ENCODE measurements at places on chromosomes 1 and 21.
A peak's percentile ranks its signal among the peaks of the same experiment; 100 is the strongest.

- no peak for DNase-seq
Measured at GRCh38 chr1:64363616-64364015, 106.3 kb upstream of the CACHD1 start.

- no peak for DNase-seq
Measured at GRCh38 chr1:31736675-31737074, 27.5 kb downstream of the ADGRB2 start.

DNA sequence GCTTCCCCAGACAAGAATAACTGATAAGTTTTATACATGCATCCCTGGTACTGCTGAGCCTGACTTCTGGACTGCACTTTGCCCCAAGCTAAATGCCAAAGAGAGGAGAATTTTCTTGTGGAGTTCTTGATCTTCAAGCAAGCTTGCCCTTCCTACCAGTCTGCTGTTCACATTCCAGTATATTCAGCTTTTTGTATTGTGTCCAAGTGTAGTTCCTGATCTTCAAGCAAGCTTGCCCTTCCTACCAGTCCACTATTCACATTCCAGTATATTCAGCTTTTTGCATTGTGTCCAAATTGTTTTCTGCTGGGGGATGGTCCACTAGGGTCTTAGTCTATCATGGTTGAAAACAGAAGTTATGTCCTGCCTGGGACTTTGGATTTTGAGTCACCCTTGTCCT lies 894 bp upstream of the TSEN15 start:
- no peak for DNase-seq

GRCh38 chr1:74689621-74690363 lies 16.2 kb upstream of the ERICH3 start:
- peak; percentile 69 for DNase-seq

DNA sequence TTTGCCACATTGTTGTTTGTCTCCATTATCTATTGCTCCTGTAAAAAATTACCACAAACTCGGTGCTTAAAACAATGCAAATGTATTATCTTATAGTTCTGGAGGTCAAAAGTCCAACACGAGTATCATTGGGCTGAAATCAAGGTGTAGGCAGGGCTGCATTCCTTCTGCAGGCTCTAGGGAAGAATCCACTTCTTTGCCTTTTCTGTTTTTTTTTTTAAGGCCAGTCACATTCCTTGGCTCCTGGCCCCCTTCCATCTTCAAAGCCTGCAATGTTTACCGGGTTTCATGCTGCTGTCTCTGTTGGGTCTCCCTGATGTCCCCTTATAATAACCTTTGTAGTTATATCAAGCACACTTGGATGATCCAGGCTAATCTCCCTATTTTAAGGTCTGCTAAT lies 212.7 kb downstream of the PTBP2 start:
- no peak for DNase-seq

DNA sequence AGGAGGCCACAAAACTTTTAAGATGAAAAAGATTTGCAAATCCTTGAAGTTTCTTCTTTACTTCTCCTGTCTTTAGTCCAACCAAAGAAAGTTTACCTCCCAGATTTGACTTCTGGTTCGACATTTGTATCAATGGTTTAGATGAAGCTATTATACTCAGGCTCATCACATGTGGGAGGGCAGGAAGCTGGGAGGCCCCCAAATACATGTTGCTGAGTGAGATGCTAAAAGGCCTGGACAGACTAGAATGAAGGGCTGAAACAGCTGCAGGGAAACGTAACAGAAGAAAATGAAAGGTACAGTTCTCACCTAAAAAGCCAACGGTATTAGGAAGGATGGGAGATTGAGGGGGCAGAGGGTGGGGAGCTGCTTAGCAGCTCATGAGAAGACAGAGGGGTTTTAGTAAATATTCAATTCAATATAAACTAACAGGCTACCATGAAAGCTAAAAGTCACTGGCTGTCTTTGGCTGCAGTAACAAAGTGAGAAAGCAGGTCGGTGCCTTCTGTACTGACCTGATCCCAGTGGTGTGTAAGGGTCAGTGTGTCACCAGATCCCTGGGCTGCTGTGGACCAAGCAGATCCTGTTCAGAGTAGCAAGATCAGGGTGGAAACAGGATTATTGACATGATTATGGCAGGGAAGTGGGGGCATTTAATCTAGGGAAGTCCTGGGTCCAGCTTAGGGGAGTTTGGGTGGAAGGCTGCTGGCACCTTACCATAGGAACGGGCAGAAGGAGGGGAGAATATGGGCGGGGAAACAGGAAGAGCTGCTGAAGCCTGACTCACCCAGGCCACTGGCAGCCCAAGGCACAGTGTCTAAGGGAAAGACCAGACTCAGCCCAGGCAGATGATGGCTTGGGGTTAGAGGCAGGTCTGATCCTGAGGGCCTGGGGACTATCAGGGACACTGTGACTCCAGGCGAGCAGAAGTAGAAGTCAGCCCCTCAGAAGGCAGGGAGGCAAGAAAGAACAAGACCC lies 60.4 kb downstream of the KCNN3 start:
- DNase-seq, result no peak

DNA sequence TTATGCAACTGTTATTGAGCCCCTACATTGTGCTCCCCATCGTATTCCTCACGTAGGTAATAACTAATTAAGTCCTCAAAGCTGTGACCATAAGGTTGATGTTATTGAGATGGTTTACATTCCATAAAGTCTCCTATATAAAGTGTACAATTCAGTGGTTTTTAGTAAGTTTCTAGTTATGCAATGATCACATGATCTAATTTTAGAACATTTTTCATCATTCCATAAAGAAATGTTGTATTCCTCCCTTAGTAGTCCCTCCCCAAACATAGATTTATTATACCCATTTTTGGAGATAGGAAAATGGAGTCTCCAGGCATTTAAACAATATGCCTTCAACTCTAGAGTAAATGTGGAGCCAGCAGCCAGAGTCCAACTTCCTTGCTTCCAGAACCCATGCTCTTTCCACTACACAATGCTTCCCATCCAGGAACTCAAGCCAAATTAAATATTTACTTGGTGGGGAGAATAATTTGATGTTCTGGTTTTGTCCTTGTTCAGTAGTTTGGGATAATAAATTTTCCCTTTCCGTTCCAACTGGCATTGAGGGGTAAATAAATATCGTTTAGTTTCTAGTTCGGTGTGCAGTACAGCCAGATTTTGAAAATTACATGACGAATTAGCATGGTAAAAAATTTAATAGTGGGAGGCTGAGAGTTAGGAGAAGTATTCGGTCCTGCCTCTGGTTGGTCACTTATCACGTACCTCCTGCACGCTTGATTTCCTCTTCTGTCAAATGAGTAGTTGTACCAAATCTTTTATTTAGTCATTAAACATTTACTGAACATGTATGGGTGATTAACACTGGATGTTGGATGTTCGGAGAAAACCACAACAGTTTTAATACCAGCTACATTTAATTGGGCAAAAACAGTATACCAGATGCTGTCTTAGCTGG lies 66.3 kb downstream of the CACHD1 start:
- no peak for DNase-seq

- DNase-seq, result no peak
Measured at GRCh38 chr1:156703336-156703735, 2.0 kb downstream of the CRABP2 start.

DNA sequence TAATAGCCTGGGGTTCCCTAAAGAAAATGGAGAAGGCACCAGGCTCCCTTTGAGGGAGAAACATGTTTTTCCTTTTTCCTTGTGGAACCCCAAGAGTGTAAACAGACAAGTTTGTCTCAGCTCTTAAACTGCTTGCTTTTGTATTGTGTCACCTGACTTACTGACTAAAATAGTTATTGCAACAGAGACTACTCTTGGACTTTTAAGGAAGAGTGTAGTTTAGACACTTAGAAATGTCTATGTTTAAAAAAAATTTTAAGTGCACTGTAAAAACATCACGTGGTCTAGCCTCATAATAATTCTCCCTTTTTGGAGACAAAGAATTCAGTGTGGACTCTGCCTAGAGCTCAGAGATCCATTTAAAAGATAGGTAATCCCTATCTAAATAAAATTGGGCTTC lies 141.1 kb downstream of the TRIM33 start:
- DNase-seq, result no peak

DNA sequence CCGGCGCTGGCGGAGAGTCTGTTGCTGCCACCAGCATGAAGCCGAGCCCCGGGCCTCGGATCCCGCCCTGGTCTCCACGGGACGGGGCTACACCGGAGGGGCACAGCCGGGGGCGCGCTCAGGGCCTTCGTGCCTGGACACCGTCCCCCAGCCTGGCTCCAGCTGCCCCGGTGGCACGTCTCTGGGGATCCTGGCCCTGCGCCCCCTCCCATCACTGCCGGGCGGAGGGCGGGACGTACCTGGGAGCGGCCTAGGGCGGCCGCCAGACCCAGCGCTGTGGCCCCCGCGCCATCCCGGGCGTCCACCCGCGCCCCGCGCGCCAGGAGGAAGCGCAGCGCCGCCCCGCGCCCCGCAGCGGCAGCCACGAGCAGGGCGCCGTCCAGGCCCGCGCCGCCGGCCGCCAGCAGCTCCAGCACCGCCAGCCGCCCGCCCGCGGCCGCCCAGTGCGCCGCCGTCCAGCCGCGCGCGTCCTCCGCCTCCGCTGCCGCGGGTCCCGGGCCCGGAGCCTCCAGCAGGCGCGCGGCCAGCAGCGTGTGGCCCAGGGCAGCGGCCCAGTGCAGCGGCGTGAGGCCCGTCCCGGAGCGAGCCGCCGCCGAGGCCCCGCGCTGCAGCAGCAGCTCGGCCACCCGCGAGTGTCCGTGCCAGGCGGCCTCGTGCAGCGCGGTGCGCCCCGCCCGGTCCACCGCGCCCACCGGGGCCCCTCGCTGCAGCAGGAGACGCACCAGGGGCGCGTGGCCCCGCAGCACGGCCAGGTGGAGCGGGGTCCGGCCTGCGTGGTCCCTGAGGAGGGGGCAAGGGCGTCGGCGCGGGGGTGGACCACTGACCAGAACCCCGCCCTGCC lies 1.0 kb downstream of the ANKRD65 start:
- DNase-seq, result no peak

DNA sequence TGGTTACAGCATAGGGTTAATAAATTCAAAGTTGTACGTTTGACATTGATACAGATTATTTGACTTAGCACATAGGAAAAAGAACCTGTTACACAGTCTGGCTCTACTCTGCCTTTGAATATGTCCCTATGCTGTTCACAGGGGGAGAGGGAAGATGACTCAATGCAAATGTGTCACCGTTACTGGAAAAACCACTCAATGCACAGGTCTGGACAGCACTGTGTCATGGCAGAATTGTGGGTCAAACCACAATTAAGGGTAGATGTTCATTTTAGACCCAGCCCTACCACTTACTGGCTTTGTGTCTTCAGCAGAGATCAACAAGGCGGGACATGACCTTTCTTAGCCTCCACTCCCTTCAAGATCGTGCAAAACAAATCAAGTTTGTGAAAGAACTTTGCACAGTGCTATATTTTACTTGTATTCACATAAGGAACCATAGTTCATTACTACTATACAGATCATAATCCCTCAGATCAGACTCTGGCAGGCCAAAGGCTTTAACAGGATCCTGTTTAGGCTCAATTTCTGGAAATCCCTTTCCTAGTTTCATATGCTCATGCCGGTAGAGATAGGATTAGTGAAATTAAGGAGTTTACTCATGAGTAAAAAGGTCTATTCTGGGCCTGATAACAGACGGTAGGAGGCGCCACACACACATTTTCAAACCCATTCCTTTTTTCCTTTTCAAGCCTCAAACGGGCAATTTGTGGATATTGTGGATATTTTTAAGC lies 22.1 kb downstream of the EIF2D start:
- DNase-seq, result no peak
